ENCODE measurements at places on chromosomes 16 and 17.

DNA sequence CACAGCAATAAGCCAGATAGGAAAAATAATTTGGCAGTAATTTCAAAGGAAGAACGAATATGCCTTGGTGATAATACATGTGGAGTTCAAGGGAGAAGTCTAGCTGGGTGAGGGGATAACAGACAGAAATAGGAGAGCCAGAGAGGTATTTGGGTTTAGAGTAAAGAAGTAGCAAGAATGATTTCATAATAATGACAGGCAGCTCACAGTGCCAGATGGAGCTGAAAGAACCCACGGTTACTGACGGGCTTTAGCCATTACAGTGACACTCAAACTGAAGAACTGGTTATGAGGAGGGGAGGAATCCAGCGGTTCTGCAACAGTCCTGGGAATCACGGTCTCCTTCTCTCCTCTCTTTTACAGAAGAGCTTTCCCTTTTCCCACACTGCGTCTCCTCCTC is 2.2 kb downstream of the OR4D1 start:
- no peak for DNase-seq

DNA sequence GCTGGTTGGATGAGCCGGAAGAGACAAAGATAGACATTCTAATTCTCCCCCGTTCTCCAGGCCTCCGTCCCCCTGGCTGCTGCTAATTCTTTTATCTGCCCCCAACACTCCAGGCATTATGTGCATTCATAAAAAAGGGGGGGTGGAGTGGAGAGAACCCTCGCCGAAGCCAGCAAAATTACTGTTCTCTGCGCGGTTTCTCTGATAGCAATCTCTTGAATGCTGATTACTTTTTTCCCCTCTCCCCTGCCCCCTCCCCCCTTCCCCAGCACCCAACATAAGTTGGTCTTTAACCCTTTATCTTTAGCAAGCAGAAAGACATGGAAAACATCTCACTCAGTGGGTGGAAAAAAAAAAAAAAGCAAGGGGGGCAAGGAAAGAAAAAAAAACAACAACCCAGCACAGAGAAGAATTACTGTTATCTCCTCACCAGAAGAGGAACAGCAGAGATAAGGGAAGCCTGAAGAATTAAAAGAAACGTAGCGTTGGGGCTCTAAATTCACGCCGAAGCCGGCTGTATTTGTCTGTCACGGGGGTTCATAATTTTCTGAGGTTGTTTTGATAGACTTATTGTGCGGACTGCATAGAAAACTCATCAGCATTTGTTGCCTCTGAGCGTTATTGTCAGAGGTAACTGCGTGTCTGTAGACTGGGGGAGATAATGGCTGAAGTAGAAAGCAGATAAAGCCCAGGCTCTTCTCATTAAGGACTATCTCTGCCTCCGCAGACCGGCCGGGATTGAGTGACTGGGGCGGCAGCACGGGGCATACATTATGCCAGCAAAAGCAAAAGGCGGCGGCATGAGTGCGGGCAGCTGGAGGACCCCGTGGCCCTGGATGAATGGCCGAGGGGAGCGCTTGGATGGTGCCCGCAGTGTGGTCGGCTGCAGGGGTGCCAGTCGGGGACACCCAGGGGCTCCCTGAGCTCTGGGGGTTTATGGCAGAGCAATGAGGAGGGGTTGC is 126.9 kb downstream of the MRM1 start:
- DNase-seq: no peak

DNA sequence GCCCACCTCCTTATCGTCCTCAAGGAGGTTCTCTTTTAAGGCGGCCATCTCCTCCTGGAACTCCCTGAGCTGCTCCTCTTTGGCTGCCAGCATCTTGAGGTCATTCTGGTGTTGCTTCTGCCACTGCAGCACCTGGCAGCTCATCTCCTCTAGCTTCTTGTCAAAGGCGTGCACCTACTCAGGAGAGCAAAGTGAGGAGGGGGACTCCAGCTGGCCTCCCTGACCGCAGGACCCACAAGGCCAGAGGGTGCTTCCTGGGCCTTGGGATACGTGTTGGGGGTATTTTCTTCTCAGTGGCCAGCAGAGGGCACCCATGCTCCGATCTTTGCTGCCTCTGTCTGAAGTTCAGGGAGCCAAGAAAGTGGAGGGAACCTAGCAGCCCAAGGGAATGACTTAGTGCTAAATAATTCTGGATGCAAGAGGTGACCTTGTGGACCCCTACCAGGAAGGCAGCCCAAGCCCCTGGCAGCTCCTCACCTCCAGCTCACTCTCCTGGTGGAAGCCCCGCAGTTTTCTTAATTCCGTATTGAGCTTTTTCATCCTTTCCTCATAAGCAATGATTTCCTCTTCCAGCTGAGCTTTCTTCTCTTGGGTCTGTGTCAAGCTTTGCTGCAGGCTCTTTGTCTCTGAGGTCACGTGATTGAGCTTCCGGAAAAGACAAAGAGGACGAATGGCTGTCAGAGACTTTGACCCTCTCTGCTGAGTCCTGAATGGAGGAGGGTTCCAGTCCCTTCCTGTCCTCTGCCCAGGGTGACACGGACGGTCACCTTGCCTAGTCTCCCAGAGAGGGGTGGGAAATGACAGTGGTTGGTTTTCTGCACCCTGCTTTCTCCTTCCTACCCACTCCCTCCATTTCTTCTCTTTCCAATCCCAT is 31.4 kb downstream of the DHX38 start:
- DNase-seq: peak; percentile 70

GRCh38 chr17:3482852-3483251 is 7.1 kb downstream of the ASPA start:
- no peak for DNase-seq

GRCh38 chr17:39591958-39592954 is 15.5 kb downstream of the NEUROD2 start:
- DNase-seq: no peak

GRCh38 chr17:10516638-10517037 is 1.7 kb downstream of the MYH1 start:
- DNase-seq: no peak

GRCh38 chr16:66127459-66128370 is 238.8 kb upstream of the CDH5 start:
- DNase-seq: no peak

- DNase-seq: no peak
Measured at GRCh38 chr17:31397256-31397939, 5.9 kb downstream of the RAB11FIP4 start.

DNA sequence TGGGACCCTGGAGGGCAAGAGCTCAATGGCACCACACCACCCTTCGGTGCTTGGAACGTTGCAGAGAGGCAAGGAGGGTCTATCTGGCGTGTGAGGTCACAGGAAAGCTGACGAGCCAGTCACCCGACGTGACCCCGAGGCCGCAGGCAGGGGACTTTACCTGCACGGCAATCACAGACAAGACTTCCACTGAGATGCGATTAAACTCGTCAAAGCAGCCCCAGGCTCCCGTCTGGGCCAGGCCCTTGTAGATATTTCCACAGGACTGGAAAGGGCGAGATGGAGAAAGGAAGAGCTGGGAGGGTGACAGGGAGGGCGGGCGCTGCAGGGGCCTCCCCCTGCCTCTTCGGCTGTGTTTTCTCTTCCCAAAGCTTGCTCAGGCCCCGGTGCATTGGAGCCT is 78.3 kb downstream of the DNAH17 start:
- DNase-seq: no peak

DNA sequence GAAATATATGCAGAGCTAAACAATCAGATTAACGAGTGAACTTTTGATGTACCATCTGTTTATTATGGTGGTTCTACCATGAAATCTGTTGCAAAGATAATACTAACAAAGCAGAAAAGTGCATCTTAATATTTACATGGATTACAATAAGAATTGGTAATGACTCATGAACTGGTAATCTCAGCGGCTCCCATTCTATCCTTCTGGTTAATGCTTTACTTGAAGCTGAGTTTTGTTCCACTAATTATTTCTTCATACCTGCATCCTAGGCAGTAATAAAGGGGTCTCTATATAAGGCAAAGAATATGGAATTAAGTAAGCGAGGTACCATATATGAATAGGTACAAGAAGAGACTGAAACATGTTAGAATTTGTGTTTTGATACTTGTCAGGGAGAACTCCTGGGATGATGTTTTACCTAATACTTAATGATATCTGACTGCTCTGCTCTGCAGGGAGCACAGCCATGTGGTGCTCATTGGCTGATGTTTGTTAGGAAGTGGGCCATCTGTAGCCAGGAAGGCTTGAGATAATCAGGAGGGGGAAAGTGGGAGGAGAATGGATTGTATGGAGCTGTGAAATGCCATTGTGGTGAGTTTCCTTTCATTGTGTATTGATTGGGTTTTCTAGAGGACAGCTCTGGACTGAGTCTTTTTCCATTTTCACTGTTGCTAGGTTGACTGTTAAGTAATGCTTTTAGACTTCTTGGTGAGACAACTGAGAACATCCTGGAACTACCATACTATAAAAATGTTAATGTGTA is 52.6 kb downstream of the MAP2K6 start:
- no peak for DNase-seq

DNA sequence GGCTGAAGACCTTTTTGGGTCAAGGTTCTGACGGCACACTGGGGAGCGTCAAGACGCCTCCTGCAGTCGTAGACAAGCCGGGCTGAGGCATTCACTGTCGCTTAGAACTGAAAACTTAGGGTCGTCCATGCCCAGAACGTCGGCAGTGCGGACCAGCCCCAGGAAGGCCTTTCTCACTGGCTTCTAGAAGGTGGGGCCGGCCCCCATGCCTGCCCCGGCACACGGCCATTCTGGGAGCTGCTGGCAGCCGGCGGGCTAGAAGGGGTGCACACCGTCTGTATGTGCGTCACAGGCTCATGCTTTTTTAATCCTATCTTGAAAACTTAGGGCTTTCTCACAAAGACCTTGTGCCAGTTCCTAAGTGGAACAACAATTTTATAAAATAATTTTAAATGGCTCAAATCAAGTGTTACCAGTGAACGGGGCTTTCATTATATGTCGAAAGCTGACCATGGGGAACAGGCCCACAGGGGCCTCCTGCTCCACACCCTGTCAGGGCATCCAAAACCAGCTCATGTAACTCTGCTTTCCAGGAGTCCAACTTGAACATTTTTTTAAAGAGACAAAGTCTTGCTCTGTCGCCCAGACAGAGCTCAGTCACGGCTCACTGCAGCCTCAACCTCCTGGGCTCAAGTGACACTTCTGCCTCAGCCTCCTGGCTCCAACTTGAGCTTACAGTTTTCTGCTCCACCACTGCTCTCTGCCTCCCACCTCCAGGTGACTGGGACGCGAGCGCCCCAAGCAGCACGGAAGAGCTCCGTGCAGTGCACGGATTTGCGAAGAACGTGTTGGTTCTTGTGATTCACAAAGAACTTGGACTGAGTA is 111.2 kb downstream of the ANKRD11 start:
- no peak for DNase-seq

GRCh38 chr17:71503710-71504465 is 616.9 kb upstream of the SOX9 start:
- no peak for DNase-seq

DNA sequence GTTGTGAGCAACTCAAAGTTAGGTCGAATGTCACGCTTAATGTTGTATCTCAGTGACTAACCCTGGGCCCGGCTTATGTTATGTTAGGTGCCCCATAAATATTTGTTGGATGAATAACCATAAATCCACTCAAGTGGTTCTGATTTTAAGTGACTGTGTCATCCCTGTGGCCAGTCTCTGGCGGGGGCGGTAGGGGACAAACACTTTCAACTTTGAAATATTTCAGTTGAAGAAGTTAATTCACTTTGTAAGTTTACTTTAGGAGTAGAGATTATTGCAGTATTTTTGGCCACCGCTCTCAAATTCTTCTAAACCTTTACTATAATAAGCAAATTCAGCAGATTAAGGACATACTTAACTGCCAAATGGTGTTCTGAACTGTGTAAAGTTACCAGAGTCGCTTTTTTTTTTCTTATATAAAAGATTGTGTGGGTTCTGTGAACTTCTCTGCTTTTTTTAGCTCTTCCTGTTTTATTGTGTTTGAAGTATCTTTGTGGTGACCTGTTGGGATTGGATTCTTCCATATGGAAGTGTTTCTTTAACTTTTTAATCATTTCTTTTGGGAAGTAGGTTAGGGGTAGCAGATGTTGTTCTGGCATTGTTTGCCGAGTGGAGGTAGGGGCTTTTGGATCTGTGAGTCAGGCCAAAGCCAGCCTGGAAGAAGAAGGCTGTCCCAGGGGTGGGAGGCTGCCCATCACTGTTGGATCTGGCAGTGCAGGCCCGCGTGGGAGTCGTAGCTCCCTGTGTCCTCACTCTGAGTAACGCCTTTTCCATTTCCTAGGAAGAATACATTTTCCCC is 61.4 kb upstream of the TBX2 start:
- no peak for DNase-seq

GRCh38 chr16:87345726-87346424 is 28.7 kb upstream of the C16orf95 start:
- no peak for DNase-seq

DNA sequence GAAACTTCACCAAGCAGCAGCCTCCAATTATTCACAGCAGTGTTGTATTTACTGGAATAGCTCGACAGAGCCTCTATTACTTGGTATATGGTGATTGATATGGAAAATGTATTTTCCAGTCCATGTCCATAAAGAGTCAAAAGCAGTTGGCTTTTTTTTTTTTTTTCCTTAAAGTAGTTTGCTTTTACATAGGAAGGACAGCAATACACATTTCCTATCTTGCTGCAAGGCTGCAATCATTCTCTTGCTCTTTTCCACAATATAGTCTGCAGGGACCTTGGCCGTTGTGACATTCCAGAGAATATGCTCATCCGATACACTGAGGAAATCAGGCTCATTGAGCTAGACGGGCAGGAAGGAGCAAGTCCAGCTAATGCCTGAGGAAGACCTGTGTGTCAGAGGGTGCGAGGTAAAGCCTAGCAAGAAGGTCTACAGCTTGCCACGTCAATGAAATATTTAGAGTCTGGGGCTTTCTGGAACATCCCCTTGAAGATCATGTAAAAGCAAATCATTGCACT is 131.1 kb downstream of the ENGASE start:
- no peak for DNase-seq

DNA sequence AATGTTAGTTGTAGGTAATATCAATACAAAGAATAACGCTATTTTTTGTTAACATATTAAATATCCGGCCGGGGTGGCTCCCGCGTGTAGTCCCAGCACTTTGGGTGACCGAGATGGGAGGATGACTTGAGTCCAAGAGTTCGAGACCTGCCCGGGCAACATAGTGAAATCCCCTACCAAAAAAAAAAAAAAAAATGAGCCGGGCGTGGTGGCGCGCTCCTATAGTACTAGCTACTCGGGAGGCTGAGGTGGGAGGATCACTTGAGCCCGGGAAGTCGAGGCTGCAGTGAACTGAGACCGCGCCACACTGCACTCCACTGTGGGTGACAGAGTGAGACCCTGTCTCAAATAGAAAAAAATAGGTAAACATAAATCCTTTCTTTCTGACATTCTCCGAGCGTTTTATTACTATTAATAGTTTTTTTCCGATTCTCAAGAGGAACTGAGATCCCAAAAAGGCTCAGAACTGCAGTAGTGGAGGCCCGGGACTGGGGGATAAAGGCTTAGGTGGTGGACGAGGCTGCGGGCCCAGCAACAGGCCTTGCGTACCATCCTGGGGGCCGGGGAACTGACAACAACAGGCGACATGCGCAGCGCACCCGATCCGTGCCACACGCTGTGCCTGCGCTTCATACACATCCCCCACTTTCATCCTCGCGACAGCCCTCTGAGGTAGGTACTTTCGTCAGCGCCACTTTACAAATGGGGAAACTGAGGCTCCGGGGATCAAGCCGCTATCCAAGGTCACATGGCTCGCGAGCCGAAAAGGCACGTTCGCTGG is 919 bp downstream of the N4BP1 start:
- DNase-seq: no peak

- DNase-seq: peak; percentile 53
Measured at GRCh38 chr17:63445954-63446752, at the start of gene CYB561. CYB561 (minus strand) TSS chr17:63446306; CDS start chr17:63437547, 8,759 bp downstream.

Data from hypothalamus (tissue), 51 donors.